ENCODE measurements at places on chromosomes 5 and 9.

DNA sequence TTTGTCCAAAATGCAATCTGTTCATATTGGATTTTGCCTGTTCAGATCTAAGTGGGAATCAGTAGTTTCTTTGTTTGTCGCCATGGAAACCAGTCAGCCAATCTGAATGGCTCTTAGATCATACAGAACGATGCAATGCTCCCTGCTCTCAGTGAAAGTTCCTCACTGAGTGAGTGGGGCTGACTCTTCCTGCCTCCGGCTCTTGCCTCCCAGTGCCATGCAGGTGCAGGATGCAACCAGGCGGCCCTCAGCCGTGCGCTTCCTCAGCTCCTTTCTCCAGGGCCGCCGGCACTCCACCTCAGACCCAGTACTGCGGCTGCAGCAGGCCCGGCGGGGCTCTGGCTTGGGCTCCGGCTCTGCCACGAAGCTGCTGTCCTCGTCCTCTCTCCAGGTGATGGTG lies at the start of gene PTPDC1:
PTPDC1 (plus strand) TSS at position 151 of the 400 bp plus-strand sequence; CDS start at position 218, 67 bp downstream.
- DNase-seq: no peak

DNA sequence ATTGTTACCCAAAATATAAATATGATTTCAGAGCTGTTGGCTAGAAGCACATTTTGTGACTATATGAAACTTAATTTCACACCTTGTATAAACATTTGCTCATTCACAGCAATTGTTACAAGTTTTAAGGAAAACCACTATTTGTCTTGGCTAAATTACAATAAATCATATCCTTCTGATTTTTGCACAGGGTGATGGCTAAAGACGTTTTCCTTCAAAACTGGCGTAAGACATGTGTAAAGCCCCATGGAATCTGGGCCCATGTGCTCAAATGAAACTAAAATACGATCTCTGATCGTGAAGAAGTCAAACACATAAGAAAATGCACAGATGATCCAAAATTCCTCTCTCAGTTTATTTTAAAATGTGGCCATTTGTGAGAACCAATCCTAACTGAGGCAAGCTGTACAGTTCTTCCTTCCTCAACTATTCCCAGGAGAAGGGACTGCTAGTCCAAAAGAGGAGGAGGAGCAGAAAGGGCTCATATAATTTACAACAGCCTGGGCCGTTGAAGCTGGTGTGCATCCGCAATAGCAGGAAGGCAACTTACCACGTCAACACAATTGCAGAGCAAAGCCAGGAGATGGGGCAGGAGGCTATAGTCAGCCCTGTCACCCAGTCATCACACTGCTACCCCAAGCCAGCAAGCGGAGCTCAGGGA lies 98.4 kb downstream of the MED27 start:
- no peak for DNase-seq

- DNase-seq: no peak
Measured at GRCh38 chr9:7150153-7150890, 392.5 kb downstream of the KDM4C start.

DNA sequence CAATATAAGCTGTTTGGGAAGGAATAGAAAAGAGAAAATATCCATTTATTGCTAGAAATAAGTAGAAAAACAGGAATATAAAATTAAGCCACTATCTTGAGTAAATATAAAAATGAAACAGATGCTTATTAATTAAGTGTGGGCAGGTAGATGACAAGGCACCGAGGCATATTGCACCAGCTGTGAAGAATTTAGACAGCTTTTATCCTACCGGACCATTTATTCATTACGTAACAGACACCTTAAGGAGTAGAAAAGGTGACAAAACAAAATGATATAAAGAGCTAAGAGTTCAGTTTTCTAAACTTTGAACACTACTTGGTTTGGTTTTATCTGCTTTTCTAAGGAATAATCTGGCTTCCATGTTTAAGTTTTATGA lies 404.1 kb downstream of the PTPRD start:
- DNase-seq: no peak

DNA sequence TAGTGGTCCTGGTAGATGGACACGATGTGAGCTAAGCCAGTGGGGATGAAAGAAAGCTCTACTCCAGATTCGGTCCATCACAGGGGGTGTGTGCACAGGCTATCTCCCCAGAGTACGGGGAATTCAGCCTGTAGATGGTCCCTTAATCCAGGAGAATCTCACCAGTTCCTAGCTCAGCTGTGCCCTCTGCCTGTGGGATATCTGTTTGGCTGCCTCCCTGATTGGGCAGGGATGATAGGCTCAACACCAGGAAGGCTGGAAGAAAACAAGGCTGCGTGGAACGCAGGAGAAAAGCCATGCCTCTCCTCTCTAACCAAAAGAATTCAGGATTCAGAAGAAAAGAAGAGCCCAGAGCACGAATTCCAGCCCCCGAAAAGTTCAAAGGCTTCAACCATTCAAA lies 40.9 kb downstream of the VLDLR start:
- DNase-seq: no peak

DNA sequence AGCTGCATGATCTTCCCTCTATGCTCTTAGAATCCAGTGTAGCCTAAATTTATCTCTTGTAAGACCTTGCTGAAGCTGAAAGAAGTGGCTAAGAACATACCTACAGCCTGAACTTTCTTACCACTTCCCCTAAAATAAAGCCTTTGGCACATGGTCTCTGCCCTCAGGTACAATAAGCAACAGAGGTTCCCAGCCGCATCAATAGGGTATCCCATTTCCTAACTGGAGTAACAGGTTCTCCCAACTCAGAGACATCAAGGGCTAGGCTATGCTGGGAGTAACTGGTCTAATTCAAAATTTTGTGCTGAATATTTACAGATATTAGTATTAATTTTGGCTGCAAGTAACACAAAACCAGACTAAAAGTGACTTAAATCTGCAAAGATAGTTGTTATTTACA lies 335.8 kb upstream of the TRPC7 start:
- DNase-seq: no peak
